Stimulated activated CD8-positive, alpha-beta memory T cell treated with anti-CD3 and anti-CD28 coated beads, Interleukin-15, amount 100 ng/mL, for 48 hours (primary cell): ENCODE measurements at places on chromosomes 6 and 20.

- DNase-seq: no peak
Observed at GRCh38 chr20:11719153-11719552, 198.5 kb upstream of the BTBD3 start.

- peak; percentile 5 for DNase-seq
Observed at GRCh38 chr20:408843-409696, 971 bp downstream of the RBCK1 start.

GRCh38 chr6:10534419-10534762, 13.2 kb downstream of the GCNT2 start:
- no peak for DNase-seq

DNA sequence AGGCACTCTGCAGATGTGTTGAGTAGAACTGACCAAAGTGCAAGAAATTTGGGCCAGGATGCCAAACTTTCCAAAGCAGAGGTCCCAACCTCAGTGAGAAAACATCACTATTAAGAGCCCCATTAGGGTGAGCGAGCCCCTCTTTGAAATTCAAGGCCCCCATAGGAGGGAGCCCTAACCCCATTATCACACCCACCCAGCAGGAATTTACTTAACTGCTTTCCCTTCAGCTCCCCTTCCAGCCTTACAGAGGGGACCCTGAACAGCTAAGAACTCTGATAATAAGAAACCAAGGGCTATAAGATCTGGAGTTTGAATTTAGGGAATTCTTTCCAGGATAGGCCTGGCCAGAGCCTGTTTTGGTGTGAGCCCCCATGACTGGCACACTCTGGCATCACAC, 130.6 kb downstream of the NFATC2 start:
- DNase-seq: no peak

GRCh38 chr6:6633898-6634734, 45.6 kb downstream of the LY86 start:
- no peak for DNase-seq

GRCh38 chr6:108732091-108732870, 115.9 kb upstream of the ARMC2 start:
- DNase-seq: no peak

DNA sequence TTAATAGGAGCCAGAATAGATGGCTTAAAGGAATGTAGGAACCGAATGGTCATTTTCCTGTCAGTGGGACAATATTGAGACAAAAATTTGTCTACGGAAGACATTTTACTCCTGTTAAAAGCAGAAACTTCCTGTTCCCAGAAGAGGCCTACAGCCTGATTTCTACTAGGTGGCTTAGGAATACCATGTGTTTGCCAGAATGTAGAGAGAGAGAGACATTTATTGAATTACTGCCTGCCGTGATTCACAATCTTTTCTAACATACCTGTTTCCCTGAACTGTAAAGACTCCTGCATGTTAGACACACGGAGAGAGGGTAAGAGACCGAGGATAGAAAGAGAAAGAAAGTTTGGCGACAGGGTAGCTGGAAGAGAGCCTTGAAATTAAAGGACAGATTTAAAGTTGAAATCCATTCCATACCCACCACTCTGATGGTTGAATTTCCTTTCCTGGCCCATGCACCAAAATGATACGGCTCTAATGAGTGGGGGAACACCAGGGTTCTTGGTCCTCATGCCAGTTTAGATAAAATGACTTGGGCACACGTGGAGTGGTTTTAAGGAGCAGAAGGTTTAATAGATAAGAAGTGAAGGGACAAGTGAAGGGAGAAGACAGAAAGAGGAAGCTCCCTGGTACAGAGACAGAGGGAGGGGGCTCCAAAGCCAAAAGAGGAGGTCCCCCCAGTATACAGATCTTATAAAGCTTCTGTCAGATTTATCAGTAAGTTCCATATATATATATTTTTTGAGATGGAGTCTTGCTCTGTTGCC, 22.5 kb downstream of the NCOA3 start:
- DNase-seq: no peak

GRCh38 chr6:35298625-35299140, 1.1 kb downstream of the DEF6 start:
- no peak for DNase-seq
